ENCODE measurements at places on chromosomes 12 and 14.

GRCh38 chr12:45687081-45688015 is 42.2 kb upstream of the ARID2 start:
- no peak for DNase-seq

GRCh38 chr14:103022002-103022684 is 35.2 kb downstream of the CDC42BPB start:
- DNase-seq: no peak

DNA sequence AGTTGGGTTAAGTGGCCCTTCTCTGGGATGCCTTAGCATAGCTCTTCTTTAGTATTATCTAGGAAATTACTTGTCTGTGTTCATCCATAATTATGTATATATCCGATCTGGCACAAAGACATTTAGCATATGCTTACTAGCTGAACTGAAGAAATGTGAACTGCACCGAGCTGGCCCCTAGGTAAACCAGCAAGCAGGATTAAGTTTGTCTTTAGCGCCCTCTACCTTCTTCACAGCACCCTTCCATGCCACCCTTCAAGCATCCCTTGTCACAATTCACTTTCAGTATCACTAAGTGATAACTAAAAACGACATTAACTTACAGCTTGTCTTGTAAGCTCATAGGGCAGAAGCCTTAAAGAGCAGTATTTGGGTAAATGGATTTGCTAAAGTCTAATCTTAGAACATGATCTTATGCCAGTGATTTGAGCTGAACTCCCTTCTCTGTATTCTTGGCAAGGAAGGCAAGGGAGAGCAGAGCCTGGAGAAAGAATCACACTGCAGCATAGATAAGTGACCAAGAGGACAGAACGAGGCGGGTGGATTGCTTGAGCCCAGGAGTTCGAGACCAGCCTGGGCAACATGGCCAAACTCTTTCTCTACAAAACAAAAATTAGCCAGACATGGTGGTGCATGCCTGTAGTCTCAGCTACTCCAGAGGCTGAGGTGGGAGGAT is 2.6 kb upstream of the HAL start:
- no peak for DNase-seq

GRCh38 chr12:131950182-131950913 is 606 bp downstream of the EP400 start:
- no peak for DNase-seq

- no peak for DNase-seq
Observed at GRCh38 chr12:50248883-50249282, 34.4 kb downstream of the LIMA1 start.

GRCh38 chr14:34707722-34708121 is 6.7 kb downstream of the CFL2 start:
- no peak for DNase-seq

- DNase-seq: no peak
Observed at GRCh38 chr14:37901978-37902377, 305.7 kb upstream of the SSTR1 start.

DNA sequence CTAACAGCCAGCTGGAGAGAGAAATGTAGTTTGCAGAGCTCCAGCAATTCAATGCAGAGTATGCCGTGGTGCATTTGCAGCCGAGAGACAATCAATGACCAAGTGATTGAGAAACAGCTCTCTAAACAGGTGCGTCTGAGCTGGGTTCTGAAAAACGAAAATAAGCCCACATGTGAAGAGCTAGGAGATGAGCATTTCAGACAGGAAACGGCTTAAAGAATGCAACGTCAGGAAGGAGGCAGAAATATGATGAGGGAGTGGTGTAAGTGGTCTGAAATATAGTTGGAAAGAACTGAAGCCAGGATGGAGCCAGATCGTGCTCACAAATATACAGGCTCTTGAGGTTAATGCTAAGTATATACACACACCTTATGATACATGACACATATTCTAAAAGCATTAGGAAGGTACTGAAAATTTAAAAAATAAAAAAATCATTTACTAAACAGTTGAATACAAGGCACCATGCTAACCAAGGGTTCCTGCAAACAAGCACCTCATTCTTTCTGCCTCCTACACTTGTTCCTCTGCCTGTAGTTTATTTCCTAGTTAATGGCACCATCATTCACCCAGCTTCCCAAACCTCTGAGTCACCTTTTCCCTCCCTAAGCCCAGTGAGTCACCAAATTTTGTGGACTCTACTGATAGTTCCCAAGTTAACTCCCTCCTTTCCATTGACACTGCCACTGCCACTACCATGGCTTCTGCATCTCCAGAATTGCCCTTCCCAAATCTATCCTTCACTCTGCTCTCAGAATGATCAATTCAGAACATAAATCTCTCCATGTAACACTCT is 2.3 kb upstream of the GARIN2 start:
- no peak for DNase-seq

DNA sequence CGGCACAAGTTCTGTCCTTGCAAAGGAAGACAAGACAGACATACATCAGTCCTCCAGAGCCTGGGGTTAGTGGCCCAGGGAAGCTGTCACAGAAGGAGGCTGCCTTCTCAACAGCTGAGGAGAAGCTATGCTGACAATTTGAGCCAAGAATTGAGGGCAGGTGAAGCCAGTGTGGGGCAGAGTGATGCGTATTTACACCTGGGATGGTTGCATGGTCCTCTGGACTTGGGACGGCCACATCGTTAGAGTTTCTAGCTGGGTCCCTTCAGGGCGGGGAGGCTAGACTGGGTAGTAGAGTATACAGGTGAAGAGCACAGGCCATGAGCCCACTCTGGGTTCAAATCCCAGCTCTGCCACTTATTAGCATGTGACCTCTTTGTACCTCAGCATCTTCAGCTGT is 16.5 kb downstream of the KRT85 start:
- DNase-seq: no peak

DNA sequence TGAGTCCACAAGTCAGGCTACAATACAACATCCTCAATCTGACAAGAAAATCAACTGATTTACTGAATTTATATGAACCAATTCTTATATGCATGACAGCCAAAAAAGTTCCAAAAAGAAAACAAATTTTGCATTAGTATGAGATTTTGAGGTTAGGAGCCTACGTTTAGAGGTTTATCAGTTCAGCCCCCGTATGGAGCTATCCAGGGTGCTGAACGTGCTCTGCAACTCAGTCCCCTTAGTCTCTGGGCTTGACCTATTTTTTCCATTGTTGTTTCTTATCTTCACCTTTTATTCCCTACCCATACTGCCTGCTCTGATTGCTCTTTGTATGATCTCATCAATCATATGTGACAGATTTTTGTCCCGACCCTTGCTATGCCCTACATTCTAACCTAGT is 693.0 kb downstream of the NRXN3 start:
- DNase-seq: no peak

DNA sequence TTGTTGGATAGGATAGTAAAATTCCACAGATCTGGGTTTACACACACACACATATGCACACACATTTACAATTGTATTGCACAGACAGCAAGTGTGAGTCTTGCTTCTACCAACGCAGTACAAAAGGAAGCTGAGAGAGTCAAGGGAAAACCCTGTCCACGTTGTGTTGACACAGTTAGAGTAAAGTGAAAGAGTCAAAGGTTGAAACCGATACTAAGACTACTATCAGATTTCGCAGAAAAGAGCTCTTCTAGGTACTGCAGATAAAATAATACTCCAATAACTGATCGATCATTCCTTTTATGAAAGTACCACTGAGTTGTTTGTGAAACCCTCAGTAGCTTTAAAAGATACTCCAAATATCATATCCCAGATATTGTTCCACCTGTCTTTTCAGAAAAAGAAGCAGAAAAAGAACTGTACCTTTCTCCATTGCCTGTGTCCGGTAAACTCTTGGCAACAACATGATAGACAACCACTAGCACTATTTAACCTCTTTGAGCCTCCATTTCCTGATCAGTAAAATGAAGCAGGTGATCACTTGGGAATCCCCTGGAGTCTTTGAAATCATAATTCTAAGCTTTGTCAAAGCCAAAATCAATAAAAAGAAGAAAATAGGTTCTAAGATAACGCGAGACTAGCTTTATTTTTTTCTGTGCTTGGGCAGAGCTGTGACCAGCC is 224.6 kb upstream of the FOXN3 start:
- no peak for DNase-seq

GRCh38 chr12:89306827-89307473 is 45.4 kb downstream of the DUSP6 start:
- DNase-seq: no peak

DNA sequence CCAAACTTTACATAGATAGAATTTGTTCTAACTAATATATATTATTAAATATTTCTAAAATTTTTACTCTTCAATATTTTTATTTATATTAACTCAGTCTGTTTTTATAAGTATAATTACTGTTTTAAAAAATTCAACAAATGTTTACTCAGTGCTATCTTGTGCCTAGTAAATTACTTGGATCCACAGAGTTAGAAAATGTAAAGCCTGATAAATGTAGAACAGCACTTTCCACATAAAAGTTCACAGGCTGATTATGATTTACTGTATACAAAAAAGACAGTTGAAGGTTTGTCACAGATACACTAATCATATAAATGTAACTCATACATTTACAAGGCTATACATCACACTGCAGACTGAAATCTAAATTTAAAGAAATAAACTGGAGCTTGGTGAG is 170.0 kb downstream of the FOXG1 start:
- no peak for DNase-seq

- DNase-seq: peak; percentile 40
Observed at GRCh38 chr14:74217672-74218448, 21.4 kb upstream of the VSX2 start.

DNA sequence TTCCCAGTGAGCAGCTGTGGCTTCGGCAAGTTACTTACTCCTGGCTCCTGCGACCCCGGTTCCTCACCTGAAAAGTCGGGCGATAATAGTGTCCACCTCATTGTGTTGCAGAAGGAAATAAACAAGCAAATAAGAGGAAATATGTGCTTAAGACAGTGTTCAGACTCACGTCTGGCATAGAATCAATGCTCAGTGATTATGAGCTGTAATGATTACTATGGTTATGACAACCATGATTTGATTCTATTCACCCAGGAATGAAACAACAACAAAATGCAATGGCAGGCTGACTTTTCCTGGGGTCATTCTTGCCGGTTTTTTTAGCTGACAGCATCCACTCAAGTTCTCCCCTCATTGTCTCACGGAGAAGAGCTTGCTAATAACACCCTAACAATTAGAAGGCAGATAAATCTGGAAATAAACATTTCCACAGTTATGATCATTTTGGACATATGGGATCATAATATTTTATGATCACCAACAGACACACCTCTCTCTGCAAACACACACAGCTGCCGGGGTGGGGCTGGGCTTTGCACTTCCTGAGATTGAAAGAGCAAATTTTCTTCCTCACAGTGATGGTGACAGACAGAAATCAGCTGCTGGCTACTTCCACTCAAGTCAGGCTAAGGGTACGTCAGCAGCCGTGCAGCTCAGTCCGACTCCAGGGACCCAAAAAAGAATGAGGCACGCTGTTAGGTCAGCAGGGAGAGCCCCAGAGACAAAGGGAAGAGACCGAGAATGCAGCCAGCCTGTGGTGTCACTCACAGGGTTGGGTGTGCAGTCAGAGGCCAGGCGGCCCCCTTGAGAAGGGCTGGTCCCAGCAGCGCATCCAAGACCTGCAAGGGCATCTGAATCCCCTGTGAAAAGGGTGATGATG is 158.0 kb downstream of the RIMBP2 start:
- no peak for DNase-seq

DNA sequence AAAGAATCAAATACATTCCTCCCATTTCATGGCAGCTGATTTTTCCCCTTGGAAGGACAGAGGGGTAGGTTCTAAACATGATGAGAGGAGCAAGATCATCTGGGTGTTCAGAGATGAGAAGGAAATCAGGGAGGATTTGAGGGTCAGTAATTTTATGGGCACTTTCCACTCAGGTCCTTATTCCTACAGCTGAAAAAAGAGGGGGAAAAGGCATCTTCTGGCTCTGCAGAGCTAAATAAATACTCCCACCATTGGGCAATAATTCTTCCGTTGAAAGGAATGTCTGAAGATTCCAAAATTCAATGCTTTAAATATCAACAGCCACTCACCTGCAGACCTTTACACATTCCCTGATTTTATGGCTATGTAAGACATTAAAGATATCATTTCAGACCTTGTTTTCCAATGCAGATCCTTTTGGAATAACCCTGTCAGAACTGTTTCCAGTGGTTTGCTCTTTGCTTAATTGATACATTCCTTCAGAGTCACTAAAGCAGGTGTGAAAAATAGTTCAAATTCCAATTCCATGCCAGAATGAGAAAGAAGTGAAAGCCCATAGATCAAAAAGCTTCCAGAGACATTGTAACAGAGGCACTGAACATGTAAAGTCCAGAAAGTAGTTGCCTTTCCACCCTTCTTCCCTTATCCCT is 233.3 kb upstream of the KRR1 start:
- DNase-seq: no peak

GRCh38 chr12:60255044-60255443 is 659.2 kb downstream of the SLC16A7 start:
- DNase-seq: no peak

DNA sequence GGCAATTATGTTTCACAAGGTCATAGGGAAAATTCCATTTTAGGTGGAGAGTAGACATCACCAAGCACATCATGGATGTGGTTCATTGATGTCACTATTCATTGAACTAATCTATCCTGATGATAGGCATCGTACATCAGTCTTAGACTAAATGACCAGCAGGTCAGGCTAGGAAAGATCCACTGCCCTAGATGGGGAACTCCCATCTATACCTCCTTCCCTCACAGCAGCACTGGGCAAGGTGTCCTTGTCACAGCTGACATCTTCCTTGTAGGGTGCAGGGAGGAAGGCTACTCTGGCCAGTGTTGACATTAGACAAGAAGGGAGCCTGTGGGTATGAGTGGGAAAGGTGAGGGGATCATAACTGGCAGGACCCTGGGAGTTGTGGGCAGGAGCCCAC is 63.8 kb upstream of the CAPRIN2 start:
- no peak for DNase-seq

GRCh38 chr14:75329369-75329768 is 50.7 kb downstream of the FOS start:
- no peak for DNase-seq

- no peak for DNase-seq
Observed at GRCh38 chr12:21542403-21542802, 16.3 kb downstream of the SPX start.

DNA sequence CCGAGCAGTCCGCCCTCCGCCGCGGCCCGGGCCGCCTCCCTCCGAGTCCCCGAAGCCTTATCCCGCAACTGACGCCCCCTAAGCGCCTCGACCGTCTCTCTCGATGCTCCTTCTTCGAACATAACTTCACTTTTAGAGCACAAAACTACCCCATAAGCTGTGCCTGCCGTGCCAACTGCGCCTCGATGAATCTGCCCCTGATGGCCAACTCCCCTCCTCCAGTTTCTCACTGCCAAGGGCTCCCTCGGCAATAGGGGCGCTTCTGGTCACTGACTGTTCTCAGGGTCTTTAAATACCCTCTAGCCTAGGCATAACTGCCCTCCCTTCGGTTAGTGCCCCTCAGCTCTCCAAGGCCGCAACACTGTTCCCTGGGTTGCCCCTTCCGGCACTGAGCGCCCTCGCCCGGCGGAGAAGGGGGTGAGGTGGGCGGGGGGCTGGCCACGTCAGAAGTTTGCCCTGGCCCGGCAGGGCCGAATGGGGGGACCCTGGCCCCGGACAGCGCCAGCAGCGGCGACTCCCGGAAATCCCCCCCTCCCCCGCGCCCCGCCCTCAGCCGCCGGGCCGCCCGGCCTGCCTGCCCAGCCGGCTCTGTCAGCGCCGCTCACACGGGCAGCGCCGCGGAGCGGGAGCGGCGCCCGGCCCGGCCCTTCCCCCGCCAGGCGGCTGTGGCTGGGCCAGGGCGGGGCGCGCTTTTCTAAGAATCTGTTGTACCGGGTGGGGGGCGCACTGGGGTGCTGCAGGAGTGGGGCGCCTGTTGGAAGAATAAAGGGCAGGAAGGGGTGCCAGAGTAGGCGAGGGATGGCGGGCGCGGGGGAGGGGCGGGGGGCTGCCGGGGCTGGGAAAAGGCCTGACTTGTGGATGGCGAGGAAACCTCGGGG is 10.6 kb downstream of the RARG start:
- no peak for DNase-seq

GRCh38 chr14:68263563-68264259 is 444.1 kb downstream of the RAD51B start:
- no peak for DNase-seq
